Fibroblast of skin of scalp (primary cell): ENCODE measurements at places on chromosomes 3 and 15.

DNA sequence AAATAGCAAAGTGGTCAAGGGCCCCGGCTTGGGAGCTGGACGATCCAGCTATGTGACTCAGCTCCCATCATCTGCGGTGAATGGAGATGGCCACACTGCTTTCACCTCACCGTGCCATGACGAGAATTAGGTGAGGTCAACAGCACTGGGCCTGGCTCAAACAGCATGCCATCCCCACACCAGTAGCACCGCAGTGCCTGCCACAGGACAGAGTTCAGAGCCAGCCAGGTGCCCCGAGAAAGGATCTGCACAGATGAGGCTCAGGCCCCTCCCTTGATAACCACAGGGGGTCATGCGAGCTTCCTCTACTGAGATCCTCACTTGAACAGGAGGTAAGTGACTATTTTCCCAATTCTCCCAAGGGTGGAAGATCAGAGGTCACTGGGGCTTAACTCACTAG lies 29.4 kb downstream of the ZXDC start:
- DNase-seq: no peak

DNA sequence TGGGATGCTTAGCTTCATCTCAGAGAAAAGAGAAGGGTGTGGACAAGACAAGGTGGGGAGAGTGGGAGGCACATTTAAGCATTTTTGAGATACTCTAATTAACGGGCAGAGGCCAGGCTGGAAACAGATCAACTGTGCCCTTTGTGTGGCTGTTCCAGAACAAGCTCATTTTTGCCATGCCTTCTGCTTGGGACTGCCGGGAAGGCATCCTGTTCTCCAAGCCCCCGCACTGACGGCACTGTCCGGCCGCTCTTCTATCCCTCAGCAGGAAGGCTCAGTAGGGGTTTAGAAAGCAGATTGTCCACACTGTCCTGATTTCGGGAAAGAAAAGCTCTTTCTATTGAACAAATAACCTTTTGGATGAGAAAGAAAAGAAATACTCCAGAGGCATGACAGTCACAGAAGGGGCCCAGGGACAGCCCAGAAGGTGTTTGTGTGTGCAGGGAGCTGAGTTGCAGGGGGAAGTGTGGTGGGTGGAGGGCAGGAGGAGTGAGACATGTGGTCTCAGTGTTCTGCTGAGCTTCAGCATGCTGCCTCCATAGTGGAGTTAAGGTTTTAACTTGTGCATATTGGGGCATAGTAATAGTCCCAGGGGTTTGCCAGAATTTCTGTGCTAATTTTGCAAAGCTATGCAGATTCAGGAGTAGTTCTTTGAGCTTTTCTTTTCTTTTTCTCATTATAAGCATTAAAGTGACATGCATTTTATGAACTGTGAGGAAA lies 27.3 kb downstream of the SV2B start:
- DNase-seq: no peak

DNA sequence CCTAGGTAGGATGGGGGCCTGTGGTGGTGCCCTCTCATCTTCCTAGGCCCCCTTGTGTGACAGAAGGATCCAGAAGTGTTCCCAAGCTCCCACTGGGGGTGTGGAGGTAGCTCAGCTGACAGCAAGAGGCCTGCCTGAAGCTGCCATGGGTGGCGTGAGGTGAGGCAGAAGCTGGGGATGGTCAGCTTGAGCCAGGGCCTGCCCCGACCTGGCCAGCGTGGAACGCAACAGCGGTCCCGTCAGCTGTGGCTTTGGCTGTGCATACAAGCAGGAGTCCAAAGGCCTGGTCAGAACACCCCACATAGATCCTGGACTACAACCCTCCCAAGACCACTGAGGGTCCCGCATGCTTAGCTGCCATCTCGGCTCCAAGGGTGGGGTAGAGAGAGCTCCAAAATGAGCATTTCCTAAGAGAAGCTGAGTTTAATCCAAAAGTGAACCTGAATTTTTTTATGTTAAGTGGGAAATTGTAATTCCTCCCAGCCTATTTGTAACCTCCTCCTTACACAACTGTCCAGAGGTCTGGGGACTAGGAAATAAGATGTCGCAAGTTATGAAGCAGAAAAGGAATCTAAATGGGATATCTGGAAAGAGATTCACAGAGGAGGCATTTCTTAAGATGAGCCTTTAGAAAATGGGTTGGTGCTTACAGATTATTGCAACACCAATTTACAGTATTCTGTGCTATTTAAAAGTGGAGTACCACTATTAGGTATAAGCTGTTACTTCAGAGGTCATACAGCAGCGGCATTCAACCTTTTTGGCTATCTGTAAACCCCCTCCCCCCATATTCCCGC lies 9.9 kb upstream of the PLA2G4D start:
- DNase-seq: peak; percentile 40

- DNase-seq: no peak
Observed at GRCh38 chr3:98350082-98350481, 3.6 kb upstream of the OR5K4 start.

DNA sequence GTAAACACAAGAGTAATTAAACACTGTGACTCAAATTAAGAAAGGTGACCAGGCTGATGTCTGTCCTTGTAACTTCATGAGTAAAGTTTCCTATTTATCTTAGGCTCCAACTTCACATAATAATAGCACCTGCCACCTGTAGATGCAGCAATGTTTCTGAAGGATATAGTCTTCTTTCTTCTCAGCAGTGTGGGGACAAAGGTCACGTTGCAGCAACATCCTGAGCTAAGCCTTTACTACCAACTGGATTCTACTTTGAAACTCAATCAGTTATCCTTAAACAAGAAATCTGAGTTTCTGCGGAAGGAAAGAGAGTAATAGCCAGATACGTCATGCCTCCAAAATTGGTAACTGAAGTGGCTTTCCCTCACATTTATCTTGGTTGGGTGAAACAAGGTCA lies 253.1 kb downstream of the RBMS3 start:
- DNase-seq: no peak

DNA sequence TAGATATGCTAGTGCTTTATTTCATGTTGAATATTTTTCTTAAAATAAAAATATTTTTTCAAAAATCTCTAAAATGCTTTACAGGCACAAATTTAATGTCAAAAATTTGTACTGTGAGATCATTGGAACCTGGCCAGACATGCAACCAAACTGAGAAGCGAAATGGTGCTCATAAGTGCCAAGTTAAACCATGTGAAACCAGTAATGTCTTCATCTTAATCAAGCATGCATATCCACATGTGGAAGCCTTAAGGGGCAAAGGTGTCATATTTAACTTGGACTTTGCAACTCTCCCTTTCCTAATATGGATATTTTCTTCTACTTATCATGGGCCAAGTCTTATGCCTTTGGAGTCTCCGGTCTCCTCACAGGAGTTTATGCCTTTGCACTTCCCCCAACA lies 208.9 kb upstream of the COL8A1 start:
- peak; percentile 84 for DNase-seq

GRCh38 chr3:170989100-170989648 lies 37.3 kb downstream of the SLC2A2 start:
- no peak for DNase-seq

DNA sequence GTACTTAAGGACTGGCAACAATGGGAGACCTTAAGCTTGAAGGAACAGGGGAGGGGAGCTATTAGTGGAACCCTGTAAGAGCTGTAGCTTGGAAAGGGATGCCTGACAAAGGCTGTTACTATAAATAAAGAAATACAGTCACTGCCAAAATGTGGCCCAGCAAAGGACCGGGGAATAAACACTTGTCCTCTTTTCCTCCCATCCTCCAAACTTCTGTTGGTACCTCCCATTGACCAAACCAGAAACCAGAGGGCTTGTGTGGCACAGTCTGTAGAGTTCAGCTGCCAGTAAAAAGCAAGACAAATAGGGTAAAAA lies 25.1 kb upstream of the TCF12 start:
- no peak for DNase-seq

DNA sequence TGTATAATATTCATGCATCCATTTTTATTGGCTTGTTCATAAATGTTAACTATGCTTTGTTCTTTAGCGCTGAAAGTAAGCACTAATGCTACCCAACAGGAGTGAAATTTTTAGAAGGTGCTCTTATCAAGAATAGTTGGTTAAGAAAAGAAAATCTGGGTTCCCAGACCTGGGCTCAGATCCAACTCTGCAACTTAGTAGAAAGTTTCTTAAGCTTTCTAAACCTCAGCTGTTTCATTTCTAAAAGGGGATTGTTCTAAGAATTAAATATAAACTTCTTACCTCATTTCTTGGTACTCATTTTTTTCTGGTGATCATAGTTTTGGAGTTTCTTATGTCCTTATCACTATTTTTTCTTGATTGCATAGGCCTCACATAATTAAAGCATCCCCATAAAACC lies 12.1 kb downstream of the ARPP21 start:
- DNase-seq: no peak

- DNase-seq: no peak
Observed at GRCh38 chr3:60775985-60776384, 475.3 kb downstream of the FHIT start.

GRCh38 chr3:108106449-108106848 lies 15.6 kb upstream of the CD47 start:
- DNase-seq: no peak

GRCh38 chr3:56131974-56132590 lies 336.2 kb downstream of the ERC2 start:
- DNase-seq: peak; percentile 94

DNA sequence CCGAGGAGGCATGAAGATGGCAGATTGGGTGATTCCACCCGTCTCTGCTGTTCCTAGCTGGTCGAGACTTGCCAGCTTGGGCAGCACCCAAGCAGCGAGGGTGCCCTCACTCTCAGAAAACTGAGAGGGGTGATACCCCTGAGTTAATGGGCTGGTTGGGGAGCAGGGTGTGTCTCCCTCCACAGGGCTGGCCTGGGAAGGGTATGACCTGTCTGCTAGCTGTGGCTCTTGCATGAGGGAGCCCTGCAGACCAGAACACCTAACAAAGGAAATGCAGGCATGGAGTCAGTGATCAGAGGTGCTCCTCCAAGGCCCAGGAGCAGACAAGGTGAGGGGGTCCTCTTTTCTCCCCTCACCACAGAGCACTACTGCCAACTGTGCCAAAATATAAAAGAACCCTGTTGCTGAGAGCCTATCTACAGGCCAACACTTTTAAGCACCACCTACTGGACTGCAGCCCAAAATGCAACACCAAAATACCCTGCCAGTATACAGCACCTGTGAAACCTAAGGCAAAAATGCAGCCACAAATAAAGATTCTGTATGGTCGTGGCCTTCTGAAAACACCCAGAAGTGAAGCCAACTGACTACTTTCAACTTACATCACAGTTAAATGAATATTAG lies 35.8 kb upstream of the PPM1L start:
- DNase-seq: no peak

GRCh38 chr3:170356596-170357175 lies 829 bp upstream of the SKIL start:
- peak; percentile 92 for DNase-seq

DNA sequence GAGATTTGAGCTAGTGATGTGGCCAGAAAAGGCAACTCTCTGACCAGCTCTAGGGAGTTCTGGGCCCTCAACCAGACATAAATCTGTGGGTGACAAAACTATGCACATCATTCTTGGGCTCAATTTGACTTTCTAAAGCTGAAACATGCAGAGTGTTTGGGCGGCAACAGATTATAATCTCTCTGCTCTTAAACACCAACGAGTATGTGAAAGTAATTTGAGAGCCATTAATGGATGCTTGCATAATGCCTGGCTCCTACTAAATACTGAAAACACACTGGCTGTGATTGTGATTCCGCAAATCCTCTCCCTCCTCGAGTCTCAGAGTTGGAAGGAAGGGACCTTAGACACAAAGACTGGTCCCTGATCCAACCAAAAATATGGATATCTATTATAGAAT lies 186.7 kb downstream of the UACA start:
- no peak for DNase-seq

DNA sequence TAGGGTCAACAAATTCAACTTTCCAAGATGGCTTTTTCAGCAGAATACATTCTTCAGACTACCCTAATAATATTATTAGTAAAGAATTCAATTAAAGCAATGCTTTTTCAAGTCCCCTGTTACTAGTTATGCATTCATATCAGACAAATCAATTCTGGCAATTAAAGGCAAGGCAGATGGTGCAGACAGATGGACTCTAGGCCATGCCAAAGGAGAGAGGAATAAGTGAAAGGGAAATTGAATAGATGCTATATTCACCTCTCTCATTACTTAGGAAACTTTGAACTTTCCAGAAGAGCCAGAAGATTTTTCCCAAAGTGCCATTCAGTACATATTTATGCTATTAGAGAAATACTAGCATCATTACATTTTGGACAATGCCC lies 487.7 kb upstream of the RASGRP1 start:
- DNase-seq: no peak

DNA sequence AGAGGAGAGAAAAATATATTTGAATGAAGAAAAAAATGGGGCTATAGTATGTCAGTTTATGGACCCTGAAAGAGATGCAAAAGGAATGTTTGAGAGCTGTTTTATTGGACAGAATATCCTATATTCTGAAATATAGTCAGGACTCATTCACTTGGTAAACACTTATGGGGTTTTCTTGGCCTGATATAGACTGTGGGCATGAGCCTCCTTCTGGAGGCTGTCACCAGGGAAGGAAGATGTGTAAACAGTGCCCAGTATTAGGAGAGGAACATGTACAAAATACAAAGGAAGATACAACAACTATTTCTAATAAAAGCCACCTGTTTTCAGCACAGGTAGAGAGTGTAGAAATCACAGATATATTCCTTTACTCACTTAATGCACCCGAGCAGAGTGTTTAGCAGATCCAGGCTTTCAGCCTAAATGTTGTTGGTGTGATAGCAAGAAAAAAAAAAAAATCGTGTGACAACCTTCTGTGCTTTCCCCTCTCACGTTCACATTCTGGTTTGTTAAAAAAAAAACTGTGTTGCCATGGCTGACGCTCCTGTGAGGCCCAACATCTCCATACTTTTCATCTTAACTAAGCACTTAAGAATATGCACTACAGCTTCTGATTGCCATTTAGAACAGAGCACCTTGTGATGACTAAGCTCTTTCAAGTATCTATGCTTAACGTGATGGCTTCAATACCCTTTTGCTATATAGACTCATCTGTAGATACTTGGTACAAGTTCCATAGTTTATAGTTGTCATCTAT lies 134.1 kb downstream of the MBNL1 start:
- peak; percentile 17 for DNase-seq

GRCh38 chr3:18111796-18112232 lies 313.3 kb downstream of the SATB1 start:
- DNase-seq: peak; percentile 25

- DNase-seq: no peak
Observed at GRCh38 chr3:154766765-154767503, 313.2 kb upstream of the MME start.

- no peak for DNase-seq
Observed at GRCh38 chr3:196327405-196327804, 9.4 kb upstream of the DYNLT2B start.

GRCh38 chr15:95872366-95872771 lies 458.1 kb upstream of the NR2F2 start:
- DNase-seq: peak; percentile 70

DNA sequence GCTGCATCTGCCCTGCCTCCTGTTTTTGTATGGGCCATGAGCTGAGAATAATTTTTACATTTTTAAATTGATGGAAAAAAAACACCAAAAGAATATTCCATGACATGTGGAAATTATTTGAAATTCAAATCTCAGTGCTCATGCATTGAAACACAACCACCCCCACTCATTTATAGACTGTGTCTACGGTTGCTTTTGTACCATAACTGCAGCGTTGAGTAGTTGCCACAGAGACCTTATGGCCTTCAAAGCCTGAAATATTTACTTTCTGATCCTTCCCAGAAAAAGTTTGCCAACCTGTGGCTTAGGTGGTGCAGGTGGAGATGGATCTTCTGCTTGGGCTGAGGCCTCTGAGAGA lies 28.1 kb downstream of the ARNT2 start:
- no peak for DNase-seq

- DNase-seq: peak; percentile 88
Observed at GRCh38 chr15:39504808-39505207, 76.1 kb upstream of the THBS1 start.
